ENCODE measurements at places on chromosomes 6 and 20.

- DNase-seq: no peak
These were observed 54.2 kb downstream of the TFAP2C start for GRCh38 chr20:56683077-56683865.

DNA sequence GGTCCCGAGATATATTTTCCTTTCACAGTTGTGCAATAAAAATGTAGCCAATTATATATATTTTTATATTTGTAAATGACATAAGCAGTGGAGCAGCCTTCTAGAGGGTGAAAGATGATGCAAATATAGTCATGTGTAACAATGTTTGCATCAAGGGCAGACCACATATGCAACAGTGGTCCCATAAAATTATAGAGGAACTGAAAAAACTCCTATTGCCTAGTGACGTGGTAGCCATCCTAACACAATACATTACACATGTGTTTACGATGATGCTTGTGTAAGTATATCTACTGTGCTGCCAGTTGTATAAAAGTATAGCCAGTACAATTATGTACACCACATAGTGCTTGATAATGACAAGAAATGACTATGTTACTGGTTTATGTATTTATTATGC is 162.8 kb downstream of the ZFAND3 start:
- peak; percentile 43 for DNase-seq

- peak; percentile 52 for DNase-seq
These were observed 11.3 kb downstream of the ZHX3 start for GRCh38 chr20:41306061-41306727.

DNA sequence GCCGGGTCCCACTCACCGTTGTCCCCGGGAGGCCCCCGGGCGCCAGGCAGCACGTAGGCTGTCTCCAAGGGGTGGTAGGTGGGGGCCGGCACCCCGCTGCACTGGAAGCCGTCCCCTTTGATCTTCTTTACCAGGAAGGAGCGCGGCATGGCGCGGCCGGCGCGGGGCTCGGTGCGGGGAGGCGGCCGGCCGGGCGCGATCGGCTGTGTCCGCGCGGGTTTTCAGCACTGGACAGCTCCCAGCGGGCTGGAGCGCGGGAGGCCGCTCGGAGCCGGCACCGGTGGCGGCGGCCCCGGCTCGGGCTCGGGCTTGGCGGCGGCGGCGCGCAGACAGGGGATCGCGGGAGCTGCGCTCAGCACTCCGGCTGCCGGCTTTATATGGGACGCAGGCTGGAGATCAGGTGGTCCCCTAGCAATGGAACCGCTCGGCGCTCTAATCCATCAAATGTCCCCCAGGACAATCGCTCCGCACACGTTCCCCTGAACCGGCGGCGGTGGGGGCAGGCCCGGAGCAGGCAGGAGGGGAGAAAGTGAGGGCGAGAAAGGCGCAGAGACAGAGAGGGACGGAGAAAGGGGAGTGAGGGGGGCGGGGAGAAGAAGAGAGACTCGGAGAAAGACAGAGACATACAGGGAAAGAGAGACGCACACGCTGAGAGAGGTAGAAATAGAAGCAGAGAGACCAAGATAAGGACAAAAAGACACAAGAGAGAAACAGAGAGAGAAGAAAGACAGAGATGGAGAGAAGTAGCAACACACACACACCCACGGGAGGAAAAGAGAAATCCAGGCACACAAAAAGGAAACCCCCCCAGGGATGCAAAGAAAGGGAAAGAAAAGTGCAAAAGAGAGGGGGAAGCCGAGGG is at the start of gene SCRT2:
Gene SCRT2, minus strand, starts transcription at position 350 of the 862 bp plus-strand sequence. Its CDS starts 201 bp downstream, at position 149.
- no peak for DNase-seq

- DNase-seq: no peak
These were observed 144.9 kb downstream of the HACE1 start for GRCh38 chr6:104714796-104715195.

GRCh38 chr6:98932381-98932780 is 15.4 kb downstream of the FBXL4 start:
- no peak for DNase-seq

DNA sequence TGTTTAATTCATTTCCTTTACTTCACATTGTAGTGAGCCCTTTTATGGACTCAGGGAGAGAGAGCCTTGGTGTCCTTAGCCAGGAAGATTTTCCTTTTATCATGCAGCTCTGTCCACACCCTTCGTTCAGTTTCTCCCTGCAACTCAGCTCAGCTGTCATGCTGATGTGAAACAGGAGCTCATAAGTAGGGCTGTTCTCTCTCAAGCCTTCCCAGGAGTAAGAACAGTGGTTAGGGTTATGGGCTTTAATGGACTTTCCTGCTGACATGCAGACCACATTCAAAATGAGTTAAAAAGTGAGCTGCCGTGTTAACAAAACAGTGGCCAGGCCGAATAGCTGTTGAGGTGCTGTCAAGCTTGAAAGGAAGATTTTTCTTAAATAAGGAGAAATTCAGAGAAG is 104.1 kb downstream of the BCKDHB start:
- DNase-seq: no peak

DNA sequence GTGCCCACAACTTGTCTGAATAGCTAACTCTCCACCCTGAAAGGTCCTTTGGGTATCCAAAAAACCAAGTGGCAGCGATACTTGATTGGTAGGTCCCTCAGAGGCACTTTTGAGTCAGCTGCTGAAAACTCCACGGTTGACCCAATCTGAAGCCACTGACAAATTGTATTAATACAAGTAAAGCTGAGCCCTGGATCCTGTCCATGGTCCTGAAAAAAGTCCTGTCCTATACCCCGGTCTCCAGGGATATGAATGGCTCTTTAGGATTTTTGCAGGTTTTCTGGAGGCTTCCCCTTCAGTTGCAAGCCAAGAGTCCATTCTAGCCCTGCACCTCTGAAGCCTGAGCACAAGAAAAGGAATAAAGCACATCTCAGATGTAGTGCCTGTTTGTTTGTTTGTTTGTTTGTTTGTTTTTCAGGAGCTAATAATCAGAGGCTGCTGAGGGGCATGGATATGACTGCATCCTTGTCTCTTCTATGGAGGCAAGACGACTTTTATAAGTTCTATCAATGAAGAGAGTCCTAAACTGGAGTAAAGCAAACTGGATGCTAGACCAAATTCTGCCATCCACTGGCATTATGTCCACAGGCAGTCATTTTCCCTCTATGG is 1.7 kb upstream of the SLC12A5 start:
- DNase-seq: peak; percentile 63

GRCh38 chr6:53258774-53259155 is 90.0 kb downstream of the ELOVL5 start:
- DNase-seq: no peak

- no peak for DNase-seq
These were observed 77.1 kb downstream of the FGD2 start for GRCh38 chr6:37082390-37083130.

DNA sequence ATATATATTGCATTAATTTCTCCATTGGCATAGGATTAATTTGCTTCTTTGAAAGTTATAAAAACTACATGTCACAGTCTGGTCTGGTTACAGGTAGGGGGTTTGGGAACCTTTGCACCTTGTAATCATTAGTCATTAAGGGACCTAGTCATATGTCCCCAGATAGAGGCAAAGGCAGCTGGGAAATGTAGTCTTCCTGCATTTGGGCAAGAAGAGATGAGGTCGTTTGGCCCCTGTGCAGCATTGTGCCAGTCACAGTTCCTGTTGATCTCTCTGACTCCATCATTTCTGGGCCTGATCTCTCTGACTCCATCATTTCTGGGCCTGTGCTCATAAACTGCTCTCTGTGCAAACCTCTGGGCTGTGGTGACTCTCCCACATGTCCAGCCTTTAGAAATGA is 73.2 kb downstream of the BCKDHB start:
- no peak for DNase-seq

DNA sequence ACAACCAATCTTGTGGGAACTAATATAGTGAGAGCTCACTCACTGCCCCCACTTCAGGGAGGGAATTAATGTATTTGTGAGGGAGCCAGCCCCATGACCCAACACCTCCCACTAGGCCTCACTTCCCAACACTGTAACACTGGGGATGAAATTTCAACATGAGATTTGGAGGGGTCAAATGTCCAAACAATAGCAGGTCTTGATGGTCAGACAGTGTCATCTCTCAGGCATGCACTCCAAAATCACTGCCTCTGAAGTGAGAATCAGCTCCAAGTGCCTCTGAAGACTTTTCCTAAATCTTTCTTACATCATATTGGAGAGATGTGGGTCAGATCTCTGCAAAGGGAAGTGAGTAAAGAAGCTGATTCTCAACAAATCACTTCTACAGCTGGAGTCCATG is 13.8 kb upstream of the SAYSD1 start:
- no peak for DNase-seq

DNA sequence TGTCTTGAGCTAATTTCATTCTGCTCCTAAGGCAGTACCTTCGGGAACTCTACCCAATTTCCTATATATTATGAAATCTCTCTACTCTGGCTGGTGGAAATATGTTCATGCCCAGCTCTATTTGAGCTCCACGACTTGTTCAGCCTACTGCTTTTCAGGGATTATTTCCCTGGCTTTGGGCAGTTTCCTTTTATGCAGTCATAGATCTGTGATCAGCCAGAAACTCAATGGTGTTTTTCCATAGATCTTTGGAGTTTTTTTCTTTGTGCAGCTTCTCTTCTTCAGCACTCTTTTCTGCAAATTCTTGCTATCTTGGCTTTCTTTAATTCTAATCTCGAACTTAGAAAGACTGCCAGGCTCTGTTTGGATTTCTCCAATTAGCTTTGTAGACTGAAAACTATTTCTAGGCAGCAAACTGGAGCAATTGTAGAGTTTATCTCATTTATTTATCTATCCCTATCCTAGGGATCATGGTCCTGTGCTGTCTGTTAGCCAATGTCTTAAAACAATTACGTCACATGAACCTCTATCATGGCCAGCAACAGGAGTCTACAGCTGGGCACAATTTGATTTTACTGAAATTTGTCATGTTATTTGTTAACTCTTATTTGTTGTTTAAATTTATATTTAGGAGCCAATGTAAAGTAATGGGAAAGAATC is 328.4 kb downstream of the BCKDHB start:
- DNase-seq: no peak

GRCh38 chr20:1477896-1478490 is 11.3 kb upstream of the NSFL1C start:
- no peak for DNase-seq

- no peak for DNase-seq
These were observed 44.9 kb downstream of the ITCH start for GRCh38 chr20:34407962-34408474.

- DNase-seq: no peak
These were observed 6.3 kb upstream of the LYRM2 start for GRCh38 chr6:89644864-89645263.

DNA sequence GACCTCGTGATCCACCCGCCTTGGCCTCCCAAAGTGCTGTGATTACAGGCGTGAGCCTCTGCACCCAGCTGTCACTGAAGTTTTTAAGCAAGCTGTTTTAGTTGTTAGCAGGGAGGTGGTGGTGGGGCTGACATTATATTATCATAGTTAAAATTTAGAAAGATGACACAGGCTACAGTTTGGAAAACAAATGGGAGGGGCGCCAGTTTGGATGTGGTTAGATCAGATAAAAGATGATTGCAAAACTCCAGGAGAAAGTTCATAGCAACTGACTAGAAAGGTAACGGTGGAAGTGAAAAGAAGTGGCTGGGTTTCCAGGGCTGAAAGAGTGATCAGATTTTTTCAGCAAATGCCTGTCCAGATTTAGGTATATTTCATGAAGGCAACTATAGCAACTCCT is 311.9 kb upstream of the CITED2 start:
- DNase-seq: no peak

DNA sequence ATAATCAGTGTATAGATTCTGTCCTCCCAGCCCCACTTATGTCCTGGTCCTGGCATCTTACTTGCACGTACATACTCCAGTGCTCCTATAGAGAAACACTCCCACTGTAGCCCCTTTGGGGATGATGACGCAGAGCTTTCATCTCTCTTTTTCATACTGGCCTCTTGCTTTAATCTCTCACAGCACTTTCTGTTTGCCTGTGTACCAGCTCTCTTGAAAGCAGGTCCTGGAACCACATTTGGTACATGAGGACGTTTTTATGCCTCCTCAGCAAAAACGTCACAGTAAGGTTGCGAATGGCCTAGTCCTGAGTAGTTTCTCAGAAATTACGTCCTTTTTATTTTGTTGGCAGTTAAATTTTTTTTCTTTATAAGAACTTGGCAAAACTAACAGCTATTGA is 10.8 kb downstream of the L3MBTL3 start:
- no peak for DNase-seq

DNA sequence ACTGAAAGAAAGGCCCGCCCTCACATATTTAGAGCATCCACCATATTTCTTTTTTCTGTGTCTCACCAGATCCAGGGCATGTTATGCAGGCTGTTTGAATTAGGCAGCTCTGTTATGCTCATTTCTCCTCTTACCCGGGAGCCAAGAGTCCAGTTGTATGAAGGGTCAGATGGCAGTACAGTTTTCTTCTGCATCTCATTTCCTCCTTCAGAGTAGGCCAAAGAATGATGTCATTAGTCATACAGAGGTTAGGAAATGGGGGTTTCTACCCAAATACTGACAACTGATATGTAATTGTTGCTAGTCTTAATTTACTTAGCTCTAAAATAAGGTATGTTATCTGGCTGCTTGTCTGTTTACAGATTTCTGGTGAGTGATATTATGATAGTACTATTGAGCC is 130.8 kb downstream of the SOBP start:
- DNase-seq: no peak
